ENCODE measurements at places on chromosomes 2 and 18.

- no peak for DNase-seq
Measured at GRCh38 chr2:200099256-200099655, 143.9 kb downstream of the MAIP1 start.

DNA sequence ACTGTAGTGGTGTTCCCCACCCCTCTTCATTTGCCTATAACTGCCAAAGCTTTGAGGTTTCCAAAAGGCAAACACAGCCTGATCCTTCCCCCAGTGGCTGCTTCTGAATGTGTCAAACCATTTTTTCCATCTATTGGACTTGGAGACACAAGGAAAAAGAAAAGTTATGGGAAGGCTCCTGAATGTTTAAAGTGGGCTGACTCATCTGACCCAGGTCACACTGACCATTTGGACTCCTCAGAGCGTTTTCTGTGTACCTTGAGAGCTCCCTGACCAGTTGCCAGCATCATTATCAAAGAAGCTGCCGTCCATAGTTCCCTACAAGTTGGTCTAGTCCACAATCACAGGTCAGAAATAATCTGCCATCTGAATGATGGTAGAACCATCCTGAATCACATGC lies 123.4 kb upstream of the COL3A1 start:
- DNase-seq: no peak

GRCh38 chr2:184814421-184814820 lies 216.1 kb downstream of the ZNF804A start:
- peak; percentile 44 for DNase-seq

DNA sequence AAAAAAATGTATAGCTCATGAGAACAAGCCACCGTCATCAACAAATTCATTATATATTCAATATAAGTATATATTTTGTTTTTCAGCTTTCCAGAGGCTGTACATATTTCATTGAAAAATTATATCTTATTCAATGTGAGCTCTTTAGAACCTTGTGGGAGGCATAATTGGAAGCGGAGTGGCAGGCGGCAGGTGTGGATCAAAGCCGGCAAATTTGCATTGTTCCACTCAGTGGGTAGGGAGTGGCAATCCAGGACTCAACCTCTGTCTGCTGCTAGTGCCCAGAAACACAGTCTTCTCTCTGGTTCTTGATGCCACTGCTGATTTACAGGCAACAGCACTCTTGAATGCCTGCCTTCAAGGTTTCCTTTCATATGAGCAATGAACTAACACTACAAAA lies 46.9 kb downstream of the GCA start:
- DNase-seq: no peak

- no peak for DNase-seq
Measured at GRCh38 chr18:79260510-79260909, 135.2 kb upstream of the NFATC1 start.

DNA sequence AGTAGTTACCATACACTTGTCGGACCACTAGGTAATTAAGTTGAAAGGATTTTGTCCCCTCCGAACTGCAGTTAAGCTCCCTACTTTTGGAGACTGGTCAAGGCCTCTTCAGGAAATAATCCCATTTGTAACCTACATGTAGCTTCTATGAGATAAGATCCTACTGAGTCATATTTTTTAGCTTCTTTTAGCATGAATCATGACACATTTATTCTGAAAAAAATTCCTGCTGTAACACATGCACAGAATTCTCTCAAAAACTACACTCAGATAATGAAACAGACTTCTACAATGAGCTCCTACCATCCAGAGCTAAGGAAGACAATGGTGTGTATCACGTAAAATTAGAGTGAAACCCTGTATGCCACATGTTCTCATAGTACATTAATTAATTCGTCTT lies 100.7 kb upstream of the CCDC195 start:
- DNase-seq: no peak
